ENCODE measurements at places on chromosomes 3 and 15. TPM values are rescaled to one million over a fixed set of nuclear protein-coding genes. Genes with fewer than 3 reads are reported as not detected.

The NUTM1 gene
- not detected for polyA plus RNA-seq

The SCN5A gene
- 2.7 TPM for polyA plus RNA-seq

The CACNA2D3 gene
- not detected for polyA plus RNA-seq

The CMTM7 gene
- 102 TPM for polyA plus RNA-seq

The GAP43 gene
- polyA plus RNA-seq: not detected

DNA sequence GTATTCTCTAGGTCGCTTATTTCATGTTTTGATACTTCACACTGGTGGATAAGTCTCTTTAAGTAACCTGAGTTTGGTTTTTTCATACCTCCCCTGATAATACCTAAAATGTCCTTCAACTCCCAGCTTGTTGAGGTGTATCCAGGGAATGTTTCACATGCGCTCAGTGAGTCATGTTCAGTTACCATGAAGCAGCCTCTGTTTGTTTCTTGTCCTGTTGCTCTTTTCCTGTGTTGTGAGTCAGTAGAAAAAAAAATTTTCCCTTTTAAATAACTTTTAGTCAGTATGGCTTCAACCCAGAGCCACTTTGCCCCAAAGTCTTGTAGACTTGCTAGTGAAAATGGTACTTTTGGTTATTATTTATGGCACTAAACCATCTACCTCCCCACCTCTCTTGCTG, 278.4 kb upstream of the ZPLD1 start:
- DNase-seq: peak; percentile 93

DNA sequence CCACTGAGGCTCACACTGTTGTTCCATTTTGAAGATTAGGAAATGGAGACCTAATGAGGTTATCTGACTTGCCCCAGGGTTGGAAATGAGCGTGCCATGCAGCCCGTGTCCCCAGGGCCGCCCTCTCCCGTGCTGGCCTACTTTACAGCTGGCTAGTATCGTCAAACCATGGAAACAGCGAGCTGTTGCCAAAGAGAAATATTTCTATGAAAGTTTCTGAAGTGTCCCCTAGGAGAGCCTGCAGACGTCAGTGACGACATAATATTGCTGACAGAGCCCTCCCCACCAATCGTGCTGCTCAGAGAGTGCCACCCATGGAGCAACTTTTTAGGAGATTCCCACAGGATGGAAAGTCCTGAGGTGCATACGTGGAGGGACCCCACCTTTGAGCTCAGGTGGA, 11.2 kb upstream of the FAM174B start:
- no peak for DNase-seq

DNA sequence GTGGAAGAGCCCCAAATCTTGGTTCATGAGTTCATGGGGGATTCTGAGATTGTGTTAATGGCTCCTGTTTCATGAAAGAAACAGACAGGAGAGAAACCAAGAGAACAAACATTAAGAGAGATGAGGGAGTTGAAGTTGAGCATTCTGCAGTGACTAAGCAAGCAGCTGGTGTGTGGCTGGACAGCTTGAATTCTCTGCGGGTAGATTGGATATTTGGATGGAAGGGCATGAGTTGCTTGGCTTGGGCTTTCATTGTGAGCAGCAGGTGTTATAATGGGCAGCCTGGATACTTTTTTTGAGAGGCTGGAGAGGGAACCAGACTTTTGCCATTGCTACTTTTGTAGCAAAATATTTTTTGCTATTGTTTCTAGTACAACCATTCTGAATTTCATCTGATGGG, 346.8 kb upstream of the SATB1 start:
- no peak for DNase-seq

DNA sequence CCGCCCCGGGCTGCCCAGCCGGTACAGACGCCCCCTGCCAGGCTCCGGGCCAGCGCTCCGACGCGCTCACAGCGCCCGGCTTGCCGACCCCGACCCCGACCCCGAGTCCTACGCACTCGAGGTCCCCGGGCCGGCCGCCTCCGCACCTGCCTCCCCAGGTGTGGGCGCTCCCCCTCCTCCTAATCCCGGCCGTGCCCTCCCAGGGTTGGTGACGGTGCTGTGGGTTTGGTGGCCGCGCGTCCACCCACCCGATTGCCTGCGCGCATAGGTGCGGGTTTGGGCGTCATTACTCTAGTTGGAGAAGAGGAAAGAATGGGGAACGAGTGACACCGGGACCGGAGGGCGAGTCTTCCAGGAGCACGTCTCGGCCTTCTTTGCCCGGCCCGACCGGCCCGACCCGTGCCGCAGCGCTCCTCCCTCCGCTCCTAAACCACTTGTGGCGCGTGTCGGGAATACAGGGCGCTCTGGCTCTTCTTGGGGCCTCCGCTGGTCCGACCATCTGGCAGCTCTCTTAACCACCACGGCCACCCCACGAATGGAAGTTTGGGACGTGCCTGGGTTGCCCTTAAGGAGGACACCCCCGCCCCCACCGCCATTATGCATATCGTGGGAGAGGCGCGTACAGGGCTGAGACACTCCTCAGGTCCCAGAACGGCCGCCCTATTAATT, 810 bp upstream of the THRB start:
- DNase-seq: no peak

- no peak for DNase-seq
Observed at GRCh38 chr3:143751643-143752178, 96.6 kb downstream of the SLC9A9 start.

GRCh38 chr3:87088993-87089841, 98.3 kb upstream of the VGLL3 start:
- peak; percentile 3 for DNase-seq

DNA sequence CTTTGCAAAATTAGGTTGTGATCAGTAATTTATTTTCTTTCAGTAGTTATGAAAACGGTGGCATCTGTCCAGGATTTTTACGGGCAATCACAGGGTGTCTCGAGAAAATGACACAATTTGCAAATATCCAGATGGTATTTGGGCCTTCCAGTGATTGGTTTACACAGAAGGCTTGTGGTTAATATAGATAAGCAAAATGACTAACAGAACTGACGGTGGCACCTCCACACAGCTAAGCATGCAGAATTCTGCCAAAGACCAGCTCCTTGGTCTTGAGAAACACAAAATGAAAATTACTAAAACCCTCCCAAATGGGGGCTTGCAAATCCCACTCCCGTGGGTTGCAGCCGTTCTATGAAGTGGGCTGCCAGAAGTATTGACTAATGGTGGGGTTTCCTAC, 5.5 kb downstream of the ARHGEF3 start:
- peak; percentile 23 for DNase-seq
